CD4-positive, alpha-beta T cell treated with Interferon alpha-2 for 1 hour (primary cell): ENCODE measurements at places on chromosomes 1 and 21.

GRCh38 chr1:221641811-221642210 is 100.1 kb downstream of the DUSP10 start:
- no peak for DNase-seq

GRCh38 chr1:204131978-204132377 is 19.9 kb downstream of the ETNK2 start:
- no peak for DNase-seq

DNA sequence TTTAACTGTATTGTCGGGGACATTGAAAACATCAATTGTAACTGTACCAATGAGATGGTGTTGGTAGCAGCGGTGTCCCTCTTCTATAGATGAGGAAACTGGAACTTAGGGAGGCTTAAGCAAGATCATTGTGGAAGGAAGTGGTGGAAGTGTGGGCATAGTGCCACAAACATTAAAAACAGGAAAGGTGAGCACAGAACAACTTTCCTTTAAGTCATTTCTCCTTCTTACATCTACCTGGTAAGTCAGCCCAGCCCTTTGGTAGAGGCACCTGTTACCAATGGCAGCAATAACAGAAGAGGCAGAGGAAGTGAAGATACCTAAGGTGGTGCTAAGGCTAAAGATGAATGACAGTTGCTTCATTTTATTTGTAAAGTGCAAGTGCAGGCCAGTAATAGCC is 12.0 kb upstream of the CTSS start:
- DNase-seq: no peak

GRCh38 chr1:156320560-156320959 is 17.5 kb downstream of the CCT3 start:
- DNase-seq: no peak

- DNase-seq: no peak
Measured at GRCh38 chr1:80987106-80987505, 813.6 kb upstream of the ADGRL2 start.

GRCh38 chr1:22883406-22883805 is 89.3 kb downstream of the LACTBL1 start:
- DNase-seq: no peak

- peak; percentile 26 for DNase-seq
Measured at GRCh38 chr1:203440771-203441170, 34.8 kb upstream of the PRELP start.

DNA sequence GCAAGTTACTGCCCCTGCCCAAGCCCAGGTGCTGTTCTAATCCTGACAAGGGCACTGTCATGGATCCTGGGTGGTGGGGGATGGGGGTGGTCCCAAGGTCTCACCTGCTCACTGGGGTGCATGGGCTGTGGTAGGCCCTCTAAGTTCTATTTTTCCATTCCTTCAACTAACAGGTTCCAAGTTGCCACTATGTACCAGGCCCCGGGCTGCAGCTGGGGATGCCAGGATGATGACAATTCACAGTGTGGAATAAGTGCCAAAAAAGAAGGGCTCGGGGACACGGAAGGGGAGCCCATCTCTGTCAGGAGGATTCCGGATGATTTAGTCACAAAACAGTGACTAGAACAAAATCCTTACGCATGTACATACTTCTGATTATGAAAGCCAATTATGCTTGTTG is 76.0 kb downstream of the STUM start:
- no peak for DNase-seq

DNA sequence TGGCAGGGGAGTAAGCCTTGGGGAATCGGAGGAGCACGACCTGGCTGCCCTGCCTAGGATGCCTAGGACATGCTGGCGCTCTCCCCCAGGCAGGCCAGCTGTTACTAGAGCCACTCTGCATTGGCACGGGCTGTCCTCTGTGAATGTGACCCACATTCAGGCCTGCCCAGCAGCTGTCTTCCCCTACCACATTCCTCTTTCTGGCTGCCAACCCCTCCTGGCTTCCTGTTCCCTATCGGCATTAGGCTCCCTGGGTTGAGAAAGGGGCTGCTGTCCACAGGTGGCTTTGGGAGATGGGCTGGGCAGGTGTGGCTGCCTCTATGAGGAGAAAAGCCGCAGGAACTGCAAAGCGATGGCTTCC is 2.3 kb upstream of the NFASC start:
- no peak for DNase-seq

DNA sequence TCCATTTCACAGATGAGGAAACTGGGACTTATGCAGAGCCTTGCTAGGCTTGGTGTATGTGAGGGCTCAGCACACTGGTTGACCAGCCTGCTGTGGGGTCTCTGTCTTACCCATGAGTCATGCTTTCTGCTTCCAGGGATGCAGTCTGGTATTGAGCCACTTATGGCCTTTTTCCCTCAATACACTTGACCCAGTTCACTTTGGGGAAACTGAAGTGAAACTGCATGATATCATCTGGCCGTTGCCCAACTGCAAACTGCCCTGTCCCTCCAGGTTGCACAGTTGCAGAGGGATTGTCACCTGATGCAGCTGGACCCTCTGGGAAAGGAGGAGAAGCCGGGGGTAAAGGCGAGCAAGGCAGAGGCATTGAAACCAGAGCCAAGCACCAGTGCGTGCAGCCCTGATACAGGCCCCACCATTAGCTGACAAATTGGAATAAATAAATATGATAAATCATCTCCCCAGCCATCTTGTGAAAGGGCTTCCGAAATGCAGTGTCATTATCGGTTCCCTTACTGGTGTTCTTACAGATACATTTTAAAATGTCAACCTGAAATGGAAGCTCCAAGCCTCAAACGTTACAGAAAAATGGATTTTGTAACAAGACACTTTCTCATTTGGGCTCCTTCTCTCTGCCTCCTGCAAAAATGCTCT is 39.3 kb upstream of the DUSP10 start:
- DNase-seq: peak; percentile 33

- DNase-seq: no peak
Measured at GRCh38 chr1:175198332-175198731, 5.8 kb upstream of the KIAA0040 start.

- peak; percentile 19 for DNase-seq
Measured at GRCh38 chr1:22930240-22930912, 42.3 kb downstream of the LACTBL1 start.

- DNase-seq: no peak
Measured at GRCh38 chr1:227685807-227686206, 49.3 kb downstream of the JMJD4 start.

DNA sequence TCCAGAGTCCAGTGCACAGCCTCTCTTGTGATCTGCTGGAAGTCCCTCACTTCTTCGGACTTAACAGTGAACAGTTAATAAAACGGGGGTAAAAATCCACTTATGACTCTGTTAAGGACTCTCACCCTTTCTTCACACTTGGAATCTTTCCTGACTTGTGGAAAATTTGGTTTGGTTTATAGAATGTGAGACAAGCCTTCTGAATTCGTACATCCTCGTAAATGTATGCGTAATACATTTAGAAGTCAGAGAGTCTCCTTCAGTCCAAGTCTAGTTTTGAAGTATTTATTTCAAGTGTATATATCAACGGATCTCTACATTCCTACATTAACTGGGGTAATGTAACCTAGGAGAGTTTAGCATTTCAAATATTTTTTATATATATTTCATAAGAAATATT is 270.4 kb downstream of the KCNJ6 start:
- no peak for DNase-seq

- no peak for DNase-seq
Measured at GRCh38 chr1:220336391-220337031, 64.3 kb upstream of the RAB3GAP2 start.

DNA sequence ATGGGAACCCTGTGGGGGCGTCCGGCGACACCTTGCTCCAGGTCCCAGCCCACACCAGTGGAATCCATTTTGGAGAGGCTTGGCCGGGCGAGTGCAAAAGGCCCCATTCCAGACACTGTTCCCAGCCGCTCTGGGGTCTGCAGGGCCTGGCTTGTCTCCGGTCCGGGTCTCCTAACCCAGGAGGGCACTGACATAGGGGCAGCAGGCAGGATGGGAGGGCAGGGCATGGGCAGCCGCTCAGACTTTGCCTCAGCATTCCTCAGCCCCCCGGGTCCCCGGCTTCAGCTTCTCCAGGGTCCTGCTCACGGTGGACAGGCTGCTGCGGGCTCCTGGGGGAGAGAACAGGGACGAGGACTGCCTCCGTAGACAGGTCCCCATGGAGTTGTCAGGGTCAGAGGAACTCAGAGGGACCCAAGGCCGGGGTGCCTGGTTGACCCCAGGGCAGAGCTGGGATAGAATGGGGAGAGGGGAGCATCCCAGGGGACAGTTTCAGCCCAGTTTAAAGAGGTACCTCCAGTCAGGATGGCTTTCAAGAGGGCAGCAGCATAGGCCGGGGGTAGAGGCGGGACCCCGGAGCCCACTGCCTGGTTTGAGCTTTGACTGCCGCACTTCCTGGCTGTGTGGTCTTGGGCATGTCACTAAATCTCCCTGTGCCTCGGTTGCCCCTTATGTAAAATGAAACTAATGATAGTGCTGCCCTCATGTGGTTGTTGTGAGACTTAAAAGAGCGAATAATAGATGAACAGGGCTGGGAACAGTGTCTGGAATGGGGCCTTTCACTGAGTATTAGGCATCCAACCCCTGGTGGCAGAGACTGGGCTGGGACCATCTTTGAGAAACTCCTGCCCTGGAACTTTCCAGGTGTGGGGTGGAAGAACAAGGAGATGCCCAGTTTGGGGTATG is 3.7 kb downstream of the KNCN start:
- DNase-seq: no peak

DNA sequence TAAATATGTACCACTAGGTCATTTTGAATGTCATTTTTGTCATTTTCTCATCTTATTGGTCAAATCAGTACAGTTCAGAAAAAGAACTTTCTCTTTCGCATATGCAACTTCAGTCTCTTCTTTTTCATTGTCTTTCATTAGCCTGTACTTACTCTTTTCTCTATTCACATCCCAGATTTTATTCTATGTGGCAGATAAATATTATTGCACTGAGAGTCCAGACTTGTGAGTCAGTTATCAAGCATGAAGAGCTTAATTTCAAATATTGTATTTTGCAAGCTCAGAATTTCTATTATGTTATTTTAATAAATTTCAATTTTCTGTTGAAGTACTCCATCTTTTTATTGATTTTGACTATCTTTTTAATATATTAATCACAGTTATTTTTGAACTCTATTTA is 105.2 kb upstream of the PALMD start:
- DNase-seq: no peak

GRCh38 chr1:244084763-244085162 is 33.7 kb downstream of the ZBTB18 start:
- no peak for DNase-seq

DNA sequence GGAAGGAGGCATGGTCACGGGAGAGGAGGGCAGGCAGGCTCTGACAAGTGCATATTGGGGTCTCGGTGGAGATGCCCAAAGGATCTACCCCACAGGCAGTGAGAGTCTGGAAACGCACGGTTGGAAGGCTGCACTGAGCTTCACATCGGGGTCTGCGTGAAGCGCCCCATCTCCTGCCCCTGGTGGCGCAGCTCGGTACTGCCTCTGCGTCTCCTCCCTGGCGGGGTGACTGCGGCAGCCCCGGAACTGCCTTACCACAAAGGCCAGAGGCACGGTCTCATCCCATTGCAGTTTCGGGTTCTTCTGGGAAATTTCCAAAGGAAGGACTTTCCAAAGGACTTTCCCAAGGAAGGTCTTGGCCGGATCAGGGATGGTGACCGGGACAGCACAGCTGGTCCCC is 69.2 kb upstream of the AJAP1 start:
- DNase-seq: no peak

DNA sequence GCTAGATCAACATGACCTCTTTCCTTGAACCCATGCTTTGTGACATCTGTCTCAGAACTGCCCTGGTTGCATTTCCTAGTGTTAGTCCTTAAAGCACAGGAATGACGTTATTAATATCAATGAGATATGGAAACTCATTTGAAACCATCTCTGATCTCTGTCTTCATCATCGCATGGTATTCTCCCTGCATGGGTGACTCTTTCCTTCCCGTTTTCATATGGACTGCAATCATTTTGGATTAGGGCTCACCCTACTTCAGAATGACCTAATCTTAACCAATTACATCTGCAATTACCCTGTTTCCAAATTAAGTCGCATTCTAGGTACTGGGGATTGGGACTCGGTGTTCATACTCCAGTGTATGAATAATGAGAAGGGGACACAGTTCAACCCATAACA is 41.7 kb upstream of the DISC1 start:
- DNase-seq: no peak

DNA sequence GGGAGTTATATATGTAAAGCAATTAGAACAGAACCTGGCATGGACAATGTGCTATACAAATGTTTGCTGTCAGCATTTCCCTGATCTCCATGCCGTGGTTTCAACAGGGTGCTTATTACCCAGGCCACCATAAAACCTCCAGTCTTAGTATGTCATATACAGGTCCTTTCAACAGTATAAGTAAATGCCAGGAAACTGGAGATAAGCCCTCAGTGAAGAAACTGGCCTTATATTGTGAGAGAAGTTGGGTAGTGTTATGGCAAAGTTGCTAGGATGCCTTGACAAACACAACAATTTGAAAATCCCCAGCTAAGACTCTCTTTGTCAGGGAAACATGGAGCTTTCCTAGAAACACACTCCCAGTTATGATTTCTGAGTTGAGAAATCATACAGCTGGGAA is 850.2 kb upstream of the ADAMTS5 start:
- no peak for DNase-seq

- no peak for DNase-seq
Measured at GRCh38 chr1:100321506-100321905, 30.8 kb upstream of the CDC14A start.

GRCh38 chr1:90993245-90993644 is 28.6 kb downstream of the ZNF644 start:
- no peak for DNase-seq

DNA sequence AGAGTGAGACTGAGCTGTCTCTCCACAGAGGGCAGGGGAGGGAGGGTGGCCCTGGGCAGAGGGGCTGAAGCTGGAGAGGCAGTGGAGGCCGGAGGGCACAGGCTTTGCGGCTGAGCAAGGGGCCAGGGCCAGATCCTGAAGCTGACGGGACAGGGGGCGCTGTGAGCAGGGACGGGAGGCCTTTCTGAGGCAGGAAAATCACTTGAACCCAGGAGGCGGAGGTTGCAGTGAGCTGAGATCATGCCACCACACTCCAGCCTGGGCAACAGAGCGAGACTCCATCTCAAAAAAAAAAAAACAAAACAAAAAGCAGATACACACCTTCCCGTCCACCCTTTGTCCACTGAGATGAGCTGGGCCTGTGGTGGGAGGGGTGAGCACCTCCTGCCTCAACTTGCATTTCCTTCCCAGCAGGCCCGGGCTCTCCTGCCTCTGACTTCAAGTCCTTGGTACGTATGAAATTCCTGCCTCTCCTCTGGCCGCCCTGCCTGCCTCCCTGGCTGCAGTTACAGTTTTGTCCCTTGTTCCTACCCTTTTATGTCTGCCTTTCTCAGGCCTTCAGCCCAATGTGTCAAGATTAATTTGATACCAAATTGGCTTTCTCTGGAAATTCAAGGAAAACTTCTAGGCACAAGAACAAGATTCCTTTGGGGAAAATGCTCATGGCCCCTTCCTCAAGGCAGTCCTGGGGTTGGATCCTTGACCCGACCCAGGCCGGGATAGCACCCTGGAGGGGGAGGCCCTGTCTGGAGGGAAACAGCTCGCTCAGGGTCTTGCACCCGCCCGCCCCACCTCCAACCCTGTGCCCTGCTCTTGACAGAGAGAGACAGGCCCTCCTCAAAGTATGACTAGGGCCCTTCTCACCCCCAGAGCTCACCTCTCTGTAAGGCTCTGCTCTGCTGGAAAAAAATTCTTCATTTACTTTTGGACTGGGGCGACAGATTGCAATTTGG is 11.2 kb upstream of the ADAMTSL4 start:
- DNase-seq: no peak
